ENCODE measurements at places on chromosomes 5 and 9.

DNA sequence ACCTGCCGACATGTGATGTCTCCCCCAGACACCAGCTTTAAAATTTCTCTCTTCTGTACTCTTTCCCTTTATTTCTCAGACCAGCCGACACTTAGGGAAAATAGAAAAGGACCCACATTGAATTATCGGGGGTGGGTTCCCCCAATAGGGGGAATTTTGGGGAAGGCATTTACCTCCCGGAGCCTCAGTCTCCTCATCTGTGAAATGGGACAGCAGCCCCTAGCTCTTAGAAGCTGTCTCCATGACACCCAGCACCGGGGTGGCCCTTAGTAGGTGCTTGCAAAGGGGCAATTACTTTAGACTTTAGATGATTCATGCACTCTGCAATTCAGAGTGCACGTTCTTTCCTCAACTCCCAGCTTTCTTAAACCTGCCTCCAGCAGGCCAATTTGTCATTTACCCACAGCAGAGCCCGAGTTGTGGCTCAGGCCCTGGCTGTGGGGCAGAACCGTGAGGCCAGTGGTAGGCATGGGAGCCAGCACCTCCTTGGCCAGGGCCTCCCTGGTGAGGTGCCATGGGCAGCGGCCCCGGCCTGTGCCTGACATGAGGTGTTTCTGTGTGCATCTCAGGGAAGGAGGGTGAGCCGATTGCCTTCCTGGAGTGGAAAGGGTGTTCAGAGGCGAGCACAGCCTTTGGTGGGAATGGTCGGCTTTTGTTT is 51.7 kb downstream of the SH3PXD2B start:
- DNase-seq: no peak

DNA sequence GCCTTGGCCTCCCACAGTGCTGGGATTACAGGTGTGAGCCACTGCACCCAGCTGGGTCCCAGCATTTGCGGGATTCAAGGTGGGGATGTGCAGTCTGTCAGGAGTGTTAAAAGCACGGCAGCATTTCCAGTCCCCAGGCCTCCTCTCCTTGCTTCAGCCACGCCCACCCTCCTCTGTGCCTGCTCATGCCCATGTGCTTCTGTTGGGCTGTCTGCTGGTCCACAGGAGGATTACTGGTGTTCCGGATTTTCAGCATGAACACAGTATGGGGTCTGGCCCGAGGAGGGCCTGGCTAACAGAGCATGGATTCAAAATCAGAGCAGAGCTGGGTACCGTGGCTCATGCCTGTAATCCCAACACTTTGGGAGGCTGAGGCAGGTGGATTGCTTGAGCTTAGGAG is 5.5 kb downstream of the ARRDC1 start:
- DNase-seq: no peak

DNA sequence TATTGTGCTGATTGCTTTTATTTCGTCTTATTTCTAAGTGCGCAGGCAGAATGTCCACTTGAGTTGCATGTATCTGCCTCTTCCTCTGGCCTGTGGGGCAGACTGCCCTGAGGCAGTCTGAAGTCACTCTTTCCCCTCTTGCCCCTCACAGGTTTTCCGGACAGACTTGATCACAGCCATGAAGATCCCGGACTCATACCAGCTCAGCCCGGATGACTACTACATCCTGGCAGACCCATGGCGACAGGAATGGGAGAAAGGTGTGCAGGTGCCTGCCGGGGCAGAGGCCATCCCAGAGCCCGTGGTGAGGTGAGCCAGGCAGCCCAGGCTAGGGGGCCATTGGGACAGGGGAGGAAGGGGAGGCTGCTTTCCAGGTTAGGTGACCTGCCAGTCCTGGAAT is 26.4 kb downstream of the JADE2 start:
- DNase-seq: no peak

GRCh38 chr5:22754155-22754554 is 99.0 kb downstream of the CDH12 start:
- no peak for DNase-seq

- peak; percentile 47 for DNase-seq
These were observed 1651.5 kb downstream of the EFNA5 start for GRCh38 chr5:106019261-106019660.

GRCh38 chr5:159990506-159990905 is 18.4 kb upstream of the TTC1 start:
- no peak for DNase-seq

GRCh38 chr9:72775570-72775969 is 177.3 kb downstream of the ALDH1A1 start:
- DNase-seq: no peak

DNA sequence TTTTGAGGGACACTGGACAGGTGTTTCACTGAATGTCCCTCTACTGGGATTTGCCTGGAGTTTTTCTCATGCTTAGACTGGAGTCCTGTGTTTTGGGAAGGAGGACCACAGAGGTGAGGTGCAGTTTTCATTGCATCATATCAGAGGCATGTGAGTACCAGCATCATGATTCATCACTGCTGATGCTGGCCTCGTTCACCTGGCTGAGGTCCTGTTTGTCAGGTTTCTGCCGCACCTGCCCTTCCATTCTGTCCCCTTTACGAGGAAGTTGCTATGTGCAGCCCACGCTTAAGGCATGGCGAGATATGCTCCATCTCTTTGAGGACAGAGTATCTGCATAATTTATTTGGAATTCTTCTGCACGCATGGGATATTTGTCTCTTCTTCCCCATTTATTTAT is 162.1 kb downstream of the TENT4A start:
- DNase-seq: no peak

DNA sequence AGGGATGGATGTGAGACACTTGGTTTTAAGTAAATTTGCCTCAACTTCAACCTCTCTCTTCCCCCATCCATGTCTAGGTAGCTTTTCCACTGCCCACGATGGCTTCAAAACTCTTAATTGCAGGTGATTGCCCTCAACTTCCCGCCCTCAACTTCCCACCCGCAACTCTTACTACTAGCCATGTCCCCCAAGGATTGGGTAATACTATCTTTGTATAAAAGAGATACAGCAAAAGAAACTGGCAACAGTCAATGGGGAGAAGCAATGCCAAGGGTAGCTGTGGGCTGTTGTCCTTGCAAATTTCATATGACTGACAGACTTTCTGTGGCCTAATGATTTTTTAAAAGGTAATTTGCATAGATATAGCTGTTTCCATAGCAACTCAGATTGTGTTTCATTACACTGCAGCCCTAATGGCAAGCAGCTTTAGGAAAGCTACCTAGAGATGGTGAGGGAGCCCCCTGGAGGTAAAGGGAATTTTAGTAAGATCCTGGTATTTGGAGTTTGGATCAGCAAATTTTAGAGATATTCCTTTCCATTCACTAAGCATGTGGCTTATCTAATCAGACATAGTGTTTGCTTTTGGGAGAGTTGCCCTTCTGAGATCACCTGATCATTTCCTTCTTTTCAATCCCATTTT is 421.5 kb upstream of the DAP start:
- DNase-seq: peak; percentile 4

GRCh38 chr9:116234081-116234480 is 80.5 kb downstream of the PAPPA start:
- DNase-seq: no peak

- no peak for DNase-seq
These were observed 30.2 kb upstream of the KCNIP1 start for GRCh38 chr5:170473642-170474041.

DNA sequence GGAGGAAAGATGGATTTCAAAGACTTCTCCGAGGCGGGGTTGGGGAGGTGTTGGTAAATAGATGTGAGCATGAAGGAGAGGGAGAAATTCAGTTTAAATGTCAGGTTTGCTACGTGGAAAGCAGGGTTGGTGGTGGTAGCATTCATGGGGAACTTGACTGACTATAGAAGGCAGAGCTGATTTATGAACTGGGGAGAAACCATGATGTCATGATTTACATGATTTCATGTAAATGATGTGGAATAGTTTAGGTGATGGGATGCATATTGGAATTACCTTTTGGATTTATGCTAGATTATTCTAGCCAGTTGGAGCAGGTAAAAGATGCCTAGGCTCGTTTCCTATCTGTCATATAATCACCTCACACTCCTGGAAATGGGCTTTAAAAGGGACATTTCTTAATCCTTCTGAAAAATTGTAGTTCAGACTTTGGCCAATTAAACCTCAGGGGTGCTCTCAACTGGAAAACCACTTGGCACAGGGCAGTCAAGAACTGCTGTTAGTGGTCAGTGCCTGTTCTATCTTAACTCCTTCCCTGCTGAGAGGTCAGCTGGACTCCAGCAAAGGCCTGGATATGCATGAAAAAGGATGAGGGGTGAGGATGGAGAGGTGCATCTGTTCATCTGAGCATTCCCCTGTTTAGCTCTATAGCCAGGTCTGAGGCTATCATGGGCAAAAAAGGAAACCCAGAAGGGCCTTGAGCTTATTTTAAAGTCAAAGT is 50.1 kb upstream of the BASP1 start:
- no peak for DNase-seq

DNA sequence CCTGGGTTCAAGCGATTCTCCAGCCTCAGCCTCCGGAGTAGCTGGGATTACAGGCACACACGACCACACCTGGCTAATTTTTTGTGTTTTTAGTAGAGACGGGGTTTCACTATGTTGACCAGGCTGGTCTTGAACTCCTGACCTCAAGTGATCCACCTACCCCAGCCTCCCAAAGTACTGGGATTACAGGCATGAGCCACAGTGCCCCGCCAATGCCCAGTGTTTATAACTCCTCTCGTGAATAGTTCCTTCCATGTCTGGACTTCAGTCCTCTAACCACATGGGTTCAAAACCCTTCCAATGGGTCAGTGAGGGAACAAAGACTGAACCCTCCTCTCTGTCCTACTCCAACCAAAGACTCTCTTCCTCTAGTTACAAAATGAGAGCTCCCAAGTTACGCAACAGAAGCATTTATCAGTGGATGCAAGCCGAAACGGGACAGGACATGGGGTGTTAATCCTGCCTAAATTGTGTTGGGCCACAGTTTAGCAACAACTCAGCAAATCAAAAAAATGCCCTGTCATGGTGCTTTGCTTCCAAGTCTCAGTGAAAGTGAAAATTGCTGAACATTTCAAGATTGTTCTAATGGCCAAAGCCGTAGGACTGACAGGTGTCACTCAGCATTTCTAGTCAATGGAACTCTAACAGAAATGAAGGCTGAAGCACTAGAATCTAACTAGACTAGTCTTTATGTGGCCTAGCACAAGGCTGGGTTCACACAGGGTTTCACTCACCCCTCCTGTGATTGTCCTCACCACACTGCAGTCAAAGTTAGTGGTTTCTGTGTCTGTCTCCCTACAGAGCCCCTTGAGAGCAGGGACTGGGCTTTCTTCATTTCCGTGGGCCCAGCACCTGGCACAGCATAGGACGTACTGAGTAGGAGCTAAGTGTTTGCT is 3.2 kb upstream of the TMEM245 start:
- DNase-seq: no peak

DNA sequence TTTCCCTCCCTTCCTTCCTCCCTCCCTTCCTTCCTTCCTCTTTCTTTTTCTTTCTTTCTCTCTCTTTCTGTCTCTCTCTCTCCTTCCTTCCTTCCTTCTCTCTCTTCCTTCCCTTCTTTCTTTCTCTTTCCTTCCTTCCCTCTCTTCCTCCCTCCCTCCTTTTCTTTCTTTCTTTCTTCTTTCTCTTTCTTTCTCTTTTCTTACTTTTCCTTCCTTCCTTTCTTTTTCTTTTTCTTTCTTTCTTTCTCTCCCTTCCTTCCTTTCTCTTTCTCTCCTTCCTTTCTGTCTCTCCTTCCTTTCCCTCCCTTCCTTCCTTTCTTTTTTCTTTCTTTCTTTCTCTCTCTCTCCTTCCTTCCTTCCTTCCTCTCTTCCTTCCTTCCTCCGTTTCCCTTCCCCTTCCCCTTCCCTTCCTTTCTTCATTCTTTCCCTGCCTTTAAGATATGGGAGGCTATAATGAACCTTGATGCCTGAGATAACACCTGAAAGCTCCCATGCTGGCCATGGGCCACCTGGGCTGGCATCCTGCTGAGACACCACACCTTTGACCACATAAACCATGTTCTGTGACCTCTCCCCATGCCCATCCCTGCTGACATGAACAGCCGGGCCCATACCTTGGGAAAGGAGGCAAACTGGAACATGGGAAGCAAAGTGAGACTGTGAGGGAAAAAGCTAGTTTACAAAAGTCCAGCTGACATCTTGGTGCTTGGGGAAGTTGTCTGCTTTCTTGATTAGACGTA is 197.8 kb upstream of the ZNF618 start:
- DNase-seq: no peak

- no peak for DNase-seq
These were observed 21.9 kb downstream of the MAMDC2 start for GRCh38 chr9:70065572-70065971.

- no peak for DNase-seq
These were observed 34.6 kb upstream of the NEK6 start for GRCh38 chr9:124222918-124223720.

GRCh38 chr9:136131629-136132511 is 13.2 kb upstream of the TMEM250 start:
- DNase-seq: no peak

GRCh38 chr5:68077349-68077894 is 138.1 kb upstream of the PIK3R1 start:
- no peak for DNase-seq

DNA sequence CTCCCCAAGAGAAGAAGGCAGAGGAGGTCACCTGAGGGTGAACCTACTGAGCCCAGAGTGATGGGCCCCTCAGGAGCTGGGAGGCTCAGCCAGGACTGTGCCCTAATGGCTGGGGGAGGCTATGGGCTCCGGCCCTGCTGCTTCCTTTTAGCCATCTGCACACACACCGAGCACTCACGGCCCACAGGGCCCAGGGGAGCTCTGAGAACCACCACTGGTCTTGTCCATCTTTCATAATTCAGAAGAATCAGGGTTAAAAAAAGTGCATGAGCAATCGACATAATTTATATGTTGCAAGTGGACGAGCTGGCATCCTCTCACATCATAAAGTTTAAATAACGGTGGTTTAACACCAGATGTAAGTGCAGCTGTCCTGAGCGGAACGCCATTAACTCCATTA is 162.1 kb downstream of the FSTL4 start:
- DNase-seq: no peak

- DNase-seq: no peak
These were observed 114.1 kb upstream of the MYO10 start for GRCh38 chr5:17050236-17050635.

- DNase-seq: no peak
These were observed 12.2 kb downstream of the PDE8B start for GRCh38 chr5:77222722-77223121.

- no peak for DNase-seq
These were observed 132.3 kb upstream of the MPDZ start for GRCh38 chr9:13411791-13412190.

- DNase-seq: no peak
These were observed 355.9 kb upstream of the RIOK2 start for GRCh38 chr5:97538912-97539311.

Measured in forelimb muscle (tissue), 1 donor.